ENCODE measurements at places on chromosomes 4 and X.

DNA sequence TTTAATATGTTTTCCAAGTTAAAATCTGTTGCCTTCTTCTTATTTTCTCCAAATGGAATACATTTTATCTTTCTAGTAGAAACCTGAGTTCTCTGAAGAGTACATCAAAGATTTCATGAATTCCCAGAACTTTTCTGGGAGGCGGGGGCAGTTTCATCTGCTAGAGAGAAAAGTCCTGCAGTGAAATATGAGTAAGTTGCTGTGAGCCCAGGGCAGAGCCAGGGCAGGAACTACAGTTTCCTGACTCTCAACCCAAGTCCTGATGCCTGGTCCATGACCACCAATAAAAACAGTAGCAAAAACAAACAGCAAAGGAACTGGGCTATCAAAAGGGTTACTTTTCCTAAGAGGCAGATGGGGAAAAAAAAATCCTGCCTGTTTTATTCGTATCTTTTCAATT is 239.4 kb upstream of the CTSO start:
- no peak for DNase-seq

DNA sequence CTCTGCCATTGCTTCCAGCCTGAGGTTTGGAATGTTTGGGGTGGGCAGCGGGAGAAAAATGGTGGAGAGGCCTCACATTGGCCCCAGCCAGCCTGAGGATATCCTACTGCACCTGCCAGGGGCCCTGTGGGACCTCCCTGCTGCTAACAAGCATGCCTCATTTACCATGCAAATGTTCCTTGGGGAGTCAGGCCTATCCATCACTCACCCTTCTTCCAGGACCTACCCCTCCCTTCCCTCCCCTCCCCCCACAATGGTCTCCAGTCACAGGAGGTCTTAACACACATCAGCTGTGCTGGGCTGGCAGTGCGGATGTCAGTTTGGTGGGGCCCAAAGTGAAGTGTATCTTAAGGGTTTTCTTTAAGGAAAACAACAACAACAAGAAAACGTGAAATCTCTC is 139.2 kb downstream of the SHOX start:
- no peak for DNase-seq

DNA sequence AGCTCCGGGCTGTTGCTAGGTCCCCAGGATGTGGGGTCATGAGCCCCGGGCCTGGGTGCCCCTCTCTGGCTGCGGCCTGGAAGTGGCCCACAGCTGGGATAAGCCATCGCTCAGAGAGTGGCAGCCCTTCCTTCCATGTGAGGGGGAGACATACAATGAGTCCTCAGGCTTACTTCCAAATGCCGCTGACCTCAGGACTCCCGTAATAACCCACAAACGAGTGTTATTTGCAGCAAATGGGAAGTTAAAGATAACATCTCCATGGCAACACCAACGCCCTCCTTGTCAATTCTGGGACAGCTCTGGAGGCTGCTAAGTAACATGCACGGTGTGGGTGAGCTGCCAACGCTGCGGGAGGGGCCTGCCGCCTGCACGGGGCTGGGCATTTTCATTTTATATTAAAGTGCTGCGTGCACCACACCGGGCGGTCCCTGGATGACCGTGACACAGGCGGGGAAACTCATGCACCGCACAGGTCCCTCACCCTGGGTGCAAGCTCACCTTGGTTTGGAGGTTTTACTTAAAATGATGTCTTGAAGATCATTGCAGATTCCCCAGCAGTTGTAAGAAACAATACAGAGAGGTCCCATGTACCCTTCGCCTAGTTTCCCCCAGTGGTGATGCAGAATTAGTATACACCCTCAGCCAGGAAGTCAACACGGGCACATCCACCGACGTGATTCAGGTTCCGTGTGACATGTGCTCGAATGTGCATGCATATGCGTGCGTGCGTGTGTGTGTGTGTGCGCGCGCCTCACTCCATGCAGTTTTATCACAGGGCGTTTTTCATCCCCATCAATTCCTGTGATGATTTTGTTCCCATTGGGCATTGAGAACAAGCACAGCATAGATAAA is 79.4 kb downstream of the ABLIM2 start:
- DNase-seq: no peak

DNA sequence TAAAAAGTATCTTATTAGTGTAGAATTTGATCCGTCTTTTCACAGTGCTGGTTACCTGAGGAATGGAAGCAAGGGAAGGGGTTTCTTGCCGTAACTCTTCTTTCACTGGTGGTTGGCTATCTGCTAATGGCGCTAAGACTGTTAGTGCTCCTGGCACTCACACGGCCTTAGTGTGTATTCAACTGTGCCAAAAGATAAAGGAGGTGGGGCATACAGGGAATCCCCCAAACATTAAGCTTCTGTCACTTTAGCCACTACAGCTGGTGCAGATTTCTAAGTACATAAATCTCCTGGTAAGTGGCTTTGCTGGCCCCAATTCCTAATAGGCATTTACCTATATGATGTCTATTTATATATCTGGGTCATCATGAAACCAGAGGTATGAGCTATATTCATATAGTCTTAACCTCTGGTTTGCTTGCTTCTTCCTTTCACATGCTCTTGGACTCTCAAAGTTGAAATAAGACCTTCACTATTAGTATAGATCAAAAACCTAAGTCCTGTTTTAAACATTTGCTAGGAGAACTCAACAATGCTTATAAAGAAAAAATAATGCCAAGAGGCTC is 95.1 kb downstream of the TSPAN7 start:
- DNase-seq: no peak

GRCh38 chrX:108946531-108946930 is 210.2 kb upstream of the IRS4 start:
- DNase-seq: no peak

GRCh38 chr4:77538144-77538543 is 67.5 kb upstream of the CXCL13 start:
- no peak for DNase-seq

DNA sequence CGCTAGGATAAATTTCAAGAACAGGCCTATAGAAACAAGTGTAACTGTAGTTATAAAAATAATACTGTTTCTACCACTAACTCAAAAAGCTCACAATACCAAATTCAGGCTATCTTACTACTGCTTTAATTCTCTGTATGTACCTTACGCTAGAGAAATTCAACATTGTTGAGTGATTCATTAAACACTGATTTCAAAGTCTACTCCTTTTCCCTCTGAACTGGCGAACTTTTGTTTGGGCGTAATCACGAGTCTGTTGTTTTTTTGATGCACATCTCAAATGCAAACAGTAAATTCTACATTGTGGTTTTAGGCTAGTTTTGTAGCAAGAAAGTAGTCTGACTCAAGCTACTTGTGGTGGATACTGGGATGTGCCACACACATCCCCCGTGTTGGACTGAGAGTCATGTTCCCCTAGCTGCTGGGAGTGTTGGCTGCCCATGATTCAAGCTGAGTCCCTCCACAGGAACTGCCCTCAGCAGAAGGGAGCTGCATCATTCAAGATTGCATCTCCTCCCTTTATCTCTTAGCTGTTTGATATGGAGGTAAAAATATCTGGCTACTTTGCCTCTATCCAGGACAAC is 406.1 kb downstream of the RAPGEF2 start:
- no peak for DNase-seq

- DNase-seq: peak; percentile 7
These were observed 979 bp downstream of the EFNB1 start for GRCh38 chrX:68829582-68830418.

DNA sequence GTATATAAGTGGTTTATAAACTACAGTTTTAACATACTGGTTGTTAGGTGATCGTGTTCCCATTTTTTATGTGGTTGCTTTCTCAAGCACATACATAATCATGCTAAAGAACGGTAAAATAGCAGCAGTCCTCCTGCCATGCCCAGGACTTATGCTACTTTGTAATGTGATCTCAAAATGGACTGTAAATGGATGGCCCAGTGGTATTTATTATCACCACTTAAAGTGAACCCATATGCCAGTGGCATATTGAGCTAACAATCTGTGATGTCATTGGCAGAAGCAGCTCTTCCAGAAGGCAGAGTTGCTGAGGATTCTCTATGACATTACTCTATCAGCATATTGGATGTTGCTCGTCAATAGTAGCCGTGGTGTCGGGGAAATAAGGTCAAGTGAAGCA is 28.6 kb downstream of the ANK2 start:
- no peak for DNase-seq

DNA sequence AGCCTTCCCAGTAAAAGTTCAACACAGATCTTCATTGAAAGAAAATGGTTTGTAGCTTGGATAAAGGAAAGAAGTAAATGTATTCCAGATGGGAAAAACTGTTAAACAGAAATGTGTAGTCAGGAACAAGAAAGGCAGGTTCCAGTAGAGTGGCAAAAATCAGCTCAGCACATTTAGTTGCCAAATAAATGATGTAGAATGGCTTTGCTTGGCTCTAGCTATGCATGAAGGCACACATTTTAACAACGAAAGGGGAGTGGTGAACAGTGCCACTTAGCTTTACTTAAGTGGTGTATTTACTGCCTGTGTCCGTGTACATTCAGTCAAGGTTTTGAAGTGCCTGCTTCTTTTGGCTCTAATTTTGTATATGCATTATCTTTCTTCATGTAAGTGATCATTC is 644.5 kb upstream of the ATOH1 start:
- no peak for DNase-seq

DNA sequence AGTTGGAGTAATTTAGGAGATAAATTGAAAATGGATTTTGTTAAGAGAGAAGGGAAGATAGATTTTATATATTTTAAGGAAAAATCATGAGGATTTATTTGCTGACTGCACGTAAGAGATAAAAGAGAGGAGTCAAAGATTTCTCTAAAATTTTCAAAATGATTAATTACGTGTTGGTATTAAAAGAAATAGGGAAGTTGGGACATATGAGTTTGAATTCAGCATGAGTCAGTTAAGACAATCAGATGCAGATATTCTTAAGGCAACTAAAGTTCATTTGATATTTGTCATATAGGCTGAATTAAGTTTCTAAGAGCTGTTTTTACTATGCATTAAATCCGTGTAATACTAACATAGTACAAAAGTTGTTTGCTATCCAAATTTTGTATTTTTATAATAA is 46.9 kb downstream of the TET2 start:
- no peak for DNase-seq

DNA sequence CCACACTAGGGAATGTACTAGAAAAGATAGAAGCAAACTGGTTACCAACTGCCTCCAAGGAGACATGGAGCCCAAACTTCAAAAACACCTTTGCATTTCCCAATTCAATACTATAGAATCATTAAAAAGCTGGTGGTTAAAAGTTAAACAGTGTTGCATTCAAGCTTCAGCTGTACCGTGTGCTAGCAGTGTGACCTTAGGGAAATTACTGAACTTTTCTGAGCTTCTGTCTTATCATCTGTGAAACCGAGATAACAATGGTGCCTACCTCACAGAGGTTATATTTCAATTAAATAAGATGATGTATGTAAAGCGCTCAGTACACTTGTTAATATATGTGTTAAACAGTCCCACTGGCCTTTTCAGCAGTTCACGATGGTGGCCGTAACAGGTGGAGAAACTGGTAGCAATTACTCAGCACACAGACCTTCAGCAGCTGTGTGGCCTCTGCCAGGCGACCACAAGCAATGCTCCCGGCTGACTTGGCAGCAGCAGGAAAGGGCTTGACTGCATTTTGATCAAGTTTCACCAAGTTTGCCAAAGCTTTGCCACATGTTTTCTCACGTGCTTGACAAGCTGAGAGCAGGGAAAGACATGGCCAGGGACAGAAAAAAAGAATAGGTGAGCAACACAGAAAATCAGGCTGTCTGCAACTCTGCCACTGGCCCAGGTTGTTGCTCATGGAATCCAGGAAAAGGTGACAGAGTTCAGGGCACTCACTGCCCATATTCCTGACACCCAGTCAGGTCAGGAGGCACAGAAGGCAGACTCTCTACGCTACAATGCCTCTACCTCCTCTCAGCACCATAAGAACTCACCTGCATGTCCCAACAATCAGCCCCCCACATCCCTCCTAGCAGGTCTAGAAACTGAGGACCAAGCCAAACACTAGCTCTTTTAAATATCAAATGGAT is 72.1 kb downstream of the PARM1 start:
- DNase-seq: no peak

DNA sequence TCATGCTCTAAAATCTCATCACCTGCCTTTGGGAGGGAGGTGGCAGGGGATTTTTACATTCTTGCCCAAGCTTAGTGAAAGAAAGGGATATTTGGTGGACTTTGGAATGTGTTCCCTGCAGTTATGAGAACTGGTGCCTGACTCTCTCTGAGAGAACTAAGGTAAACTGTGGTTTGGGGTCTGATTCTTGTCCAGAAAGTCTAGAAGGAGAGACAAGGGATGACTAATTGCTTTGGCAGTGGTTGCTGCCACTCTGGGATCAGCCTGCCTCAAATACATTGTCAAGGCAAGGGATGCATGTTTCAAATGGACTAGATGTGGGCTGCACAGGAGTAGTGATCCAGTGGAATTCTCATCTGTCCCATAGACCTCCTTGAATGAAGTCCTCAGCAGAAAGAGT is 115.2 kb downstream of the DDIT4L start:
- no peak for DNase-seq

DNA sequence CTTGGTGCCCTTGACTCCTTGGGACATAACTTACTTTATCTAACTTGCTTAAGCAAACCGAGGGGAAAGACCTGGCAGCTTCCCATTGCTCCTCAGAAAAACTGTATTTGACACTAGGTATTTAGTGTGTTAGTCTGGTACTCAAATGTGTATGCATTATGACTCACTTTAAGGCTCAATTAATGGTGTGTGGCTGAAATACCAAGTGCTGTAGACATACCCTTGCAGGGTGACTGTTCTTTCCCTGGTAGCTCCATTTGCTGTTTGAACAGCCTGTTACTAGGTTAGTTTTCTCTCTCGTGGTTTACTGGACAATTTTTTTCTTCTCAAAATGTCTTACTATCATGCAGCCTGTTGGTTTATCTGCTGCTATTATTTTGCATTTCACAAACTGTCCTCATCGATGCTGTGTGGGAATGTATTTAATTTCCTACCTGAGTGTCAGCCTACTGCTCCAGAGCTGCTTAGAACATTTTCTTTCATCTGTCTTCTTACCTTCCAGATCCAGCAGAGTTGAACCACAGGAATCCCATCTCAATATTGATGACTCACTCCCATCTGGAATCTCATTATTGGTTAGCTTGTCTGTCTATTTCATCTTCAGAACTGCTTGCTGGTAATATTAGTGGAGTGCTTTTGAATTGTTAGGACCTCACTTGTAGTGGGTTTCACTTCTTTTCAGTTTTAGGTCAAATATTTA is 158.0 kb upstream of the FAT1 start:
- DNase-seq: no peak

GRCh38 chr4:103400405-103400804 is 202.3 kb upstream of the CENPE start:
- no peak for DNase-seq

- no peak for DNase-seq
These were observed 678.6 kb upstream of the TENM3 start for GRCh38 chr4:181564625-181565024.

- no peak for DNase-seq
These were observed 143.6 kb downstream of the APBB2 start for GRCh38 chr4:41070516-41071281.

DNA sequence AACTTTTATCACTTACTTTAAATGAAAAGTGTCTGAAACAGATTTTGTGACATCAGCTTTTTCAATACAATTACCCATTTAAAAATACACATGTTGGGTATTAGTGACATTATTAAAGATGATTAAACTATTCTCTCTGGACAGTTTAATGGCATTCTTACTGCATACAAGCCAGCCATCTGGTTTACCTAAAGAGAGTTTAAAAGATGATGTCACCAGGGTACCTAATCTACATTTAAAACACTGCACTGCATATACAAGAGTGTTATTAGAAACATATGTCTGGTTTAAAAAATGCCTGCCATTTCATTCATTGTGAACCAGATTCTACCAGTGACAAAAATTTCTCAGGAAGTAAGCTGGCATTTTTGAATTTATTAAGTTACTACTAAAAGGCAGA is 919.1 kb downstream of the ADGRL3 start:
- no peak for DNase-seq

- no peak for DNase-seq
These were observed 51.1 kb downstream of the ENOPH1 start for GRCh38 chr4:82481506-82481840.

Measured in stimulated activated CD4-positive, alpha-beta T cell treated with anti-CD3 and anti-CD28 coated beads, Interleukin-12 subunit alpha, Interleukin-12 subunit beta, amount 100 ng/mL, for 4 hours (primary cell).